ENCODE measurements at places on chromosomes 1 and 21. TPM values are rescaled to one million over a fixed set of nuclear protein-coding genes. Genes with fewer than 3 reads are reported as not detected.

GRCh38 chr1:78048446-78048845, 2.7 kb downstream of the GIPC2 start:
- DNase-seq, result no peak

Gene RXFP4
- not detected for total RNA-seq

Gene CLDN17
- total RNA-seq, result not detected

- no peak for DNase-seq
These were observed 49.9 kb upstream of the LAPTM5 start for GRCh38 chr1:30807318-30808066.

- DNase-seq, result no peak
These were observed 3.2 kb downstream of the ASPM start for GRCh38 chr1:197143276-197143675.

DNA sequence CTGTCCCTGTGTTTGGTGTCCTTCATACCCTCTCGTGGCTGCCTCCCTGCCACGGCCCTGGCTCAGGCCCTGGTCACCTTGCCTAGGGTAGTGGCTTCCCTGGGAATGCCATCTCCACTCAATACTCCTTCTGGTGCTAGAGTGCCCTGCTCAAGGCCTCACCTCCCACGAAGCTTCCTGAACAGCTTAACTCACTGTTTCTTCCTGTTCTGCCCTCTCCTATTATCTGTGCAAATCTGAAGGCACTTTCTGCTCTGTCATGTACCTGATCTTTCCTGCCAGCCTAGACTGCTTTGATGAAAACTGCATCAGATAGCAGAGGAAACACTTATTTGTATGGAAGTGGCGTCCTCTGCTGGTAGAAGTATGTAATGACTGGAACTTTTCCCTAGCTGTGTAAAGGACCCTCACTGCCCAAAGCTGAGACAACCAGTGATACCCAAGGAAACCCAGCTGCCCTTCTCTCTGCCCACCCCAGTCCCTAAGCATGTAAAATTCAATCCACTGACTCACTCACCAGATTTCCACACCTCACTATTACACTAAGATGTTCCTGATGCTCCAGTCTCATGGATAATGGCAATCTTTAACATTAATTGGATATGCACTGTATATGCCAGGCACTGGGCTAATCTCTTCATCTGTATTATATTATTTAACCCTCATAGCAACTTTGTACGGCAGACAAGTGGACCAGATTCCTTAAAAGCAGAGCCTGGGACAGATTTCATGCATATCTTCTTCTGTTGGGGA, 36.2 kb upstream of the BTG2 start:
- no peak for DNase-seq

DNA sequence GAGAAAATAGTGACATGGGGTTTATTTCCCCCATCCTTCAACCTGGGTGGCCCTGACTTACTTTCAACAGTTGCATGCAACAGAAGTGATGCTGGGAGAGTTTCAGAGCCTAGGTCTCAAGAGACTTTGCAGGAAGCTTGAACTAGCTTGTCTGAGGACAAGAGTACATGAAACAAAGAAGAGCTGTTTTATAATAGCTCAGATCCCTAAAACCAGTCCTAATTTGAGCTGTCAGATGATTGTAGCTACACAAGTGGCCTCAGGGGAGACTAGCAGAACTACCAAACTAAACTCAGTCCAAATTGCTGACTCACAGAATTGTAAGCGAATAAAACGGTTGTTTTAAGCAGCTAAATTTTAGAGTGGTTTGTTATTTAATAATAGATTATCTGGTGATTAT, 17.1 kb downstream of the RC3H1 start:
- DNase-seq, result no peak

- DNase-seq, result no peak
These were observed 103.2 kb upstream of the JUN start for GRCh38 chr1:58887059-58887458.

DNA sequence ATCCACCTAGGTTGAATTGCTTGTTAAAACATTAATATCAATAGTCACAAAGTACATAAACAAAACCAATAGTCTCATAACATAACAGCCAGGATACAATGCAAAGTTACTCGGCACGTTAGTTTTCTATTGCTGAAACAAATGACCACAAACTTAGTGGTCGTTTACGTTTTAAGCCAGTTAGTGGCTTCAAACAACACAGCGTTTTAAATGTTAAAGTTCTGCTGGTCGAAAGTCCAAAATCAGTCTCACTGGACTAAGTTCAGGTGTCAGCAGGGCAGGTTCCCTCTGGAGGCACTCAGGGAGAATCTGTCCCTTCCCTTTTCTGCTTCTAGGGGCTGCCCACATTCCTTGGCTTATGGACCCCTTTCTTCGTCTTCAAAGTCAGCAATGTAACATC, 35.6 kb upstream of the ATP1A1 start:
- no peak for DNase-seq

GRCh38 chr1:93448292-93448982, 519 bp downstream of the FNBP1L start:
- DNase-seq, result no peak

- no peak for DNase-seq
These were observed 94.8 kb downstream of the MIS18A start for GRCh38 chr21:32184065-32184464.

GRCh38 chr1:212669600-212669999, 30.0 kb downstream of the BATF3 start:
- peak; percentile 69 for DNase-seq

Gene RNF19B
- total RNA-seq, result 23.5 TPM
